ENCODE measurements at places on chromosomes 3 and 15. TPM values are rescaled to one million over a fixed set of nuclear protein-coding genes. Genes with fewer than 3 reads are reported as not detected.

GRCh38 chr3:139668332-139668731 lies 9.4 kb downstream of the NMNAT3 start:
- no peak for DNase-seq

Gene CCR5
- 0.89 TPM for total RNA-seq

Gene PPP4R2
- 73.7 TPM for total RNA-seq

DNA sequence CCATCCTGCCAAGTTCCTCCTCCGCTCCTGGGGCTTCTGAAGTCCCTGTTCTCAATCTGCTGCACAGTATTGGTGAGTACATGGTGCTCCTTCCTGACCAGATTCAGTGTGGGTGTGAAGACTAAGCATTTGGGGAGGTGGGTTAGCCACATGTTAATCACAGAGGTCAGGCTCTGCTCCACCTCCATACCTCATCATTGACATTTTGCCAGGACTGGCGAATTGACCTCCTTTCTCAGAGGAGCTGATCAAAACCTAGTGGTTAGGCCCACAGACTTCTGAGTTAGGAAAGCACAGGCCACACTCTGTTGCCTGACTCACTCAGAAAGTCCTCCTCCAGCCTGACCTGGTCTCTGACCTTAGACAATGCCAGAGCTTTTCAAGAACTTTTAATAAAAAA lies 8.4 kb upstream of the RPS17 start:
- no peak for DNase-seq

Gene MME
- 3.5 TPM for total RNA-seq

Gene HYAL1
- total RNA-seq = 33.7 TPM

DNA sequence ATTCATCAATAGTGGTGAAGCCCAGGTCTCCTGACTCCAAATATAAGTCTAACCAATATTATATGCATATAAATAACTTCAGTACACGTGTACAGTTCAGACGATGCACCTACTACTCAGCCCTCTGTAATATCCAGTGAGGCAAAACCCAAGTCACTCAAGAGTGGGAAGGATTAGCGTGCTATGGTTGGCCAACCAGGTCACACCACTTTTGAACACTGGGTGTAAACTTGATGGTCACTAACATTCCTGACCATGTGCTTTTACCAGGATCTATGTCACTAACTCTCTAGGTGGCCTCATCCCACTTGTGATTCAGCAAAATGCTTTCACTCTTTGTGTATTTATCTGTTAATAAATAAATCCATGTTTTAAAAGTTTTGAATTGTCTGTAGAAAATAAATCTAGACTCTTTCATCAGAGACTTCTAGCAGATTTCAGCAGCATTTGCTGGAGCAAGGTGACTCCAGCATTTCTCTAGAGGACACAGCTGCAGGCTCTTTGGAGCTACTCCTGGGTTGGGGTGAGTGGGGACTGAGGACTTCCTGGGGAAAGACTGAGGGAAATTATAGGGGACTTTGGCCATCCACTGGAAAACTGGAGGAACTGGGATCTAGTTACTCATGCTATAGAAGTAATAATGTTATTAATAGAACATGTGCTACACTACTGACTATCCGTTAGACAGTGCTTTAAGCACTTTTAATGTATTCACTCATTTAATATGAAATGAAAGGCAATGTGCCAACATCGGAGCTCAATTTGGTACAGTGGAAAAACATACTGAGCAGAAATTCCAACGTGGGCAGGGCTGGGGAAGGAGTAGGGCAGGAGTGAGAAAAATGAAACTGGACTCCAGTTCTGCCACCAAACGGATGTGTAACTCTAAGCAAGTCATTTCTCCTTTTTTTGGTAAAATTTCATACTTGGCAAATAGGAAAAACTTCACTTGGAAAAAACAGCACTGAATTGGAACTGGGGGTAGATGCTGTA lies 97.9 kb downstream of the RORA start:
- DNase-seq = no peak

GRCh38 chr3:57659806-57660439 lies 33.0 kb downstream of the DENND6A start:
- no peak for DNase-seq

Gene PARP15
- 0.94 TPM for total RNA-seq

GRCh38 chr15:70186152-70186551 lies 88.4 kb upstream of the TLE3 start:
- DNase-seq = no peak

Gene RBP2
- total RNA-seq = not detected

- DNase-seq = no peak
Measured at GRCh38 chr3:127817406-127817841, 4.9 kb downstream of the MGLL start.

DNA sequence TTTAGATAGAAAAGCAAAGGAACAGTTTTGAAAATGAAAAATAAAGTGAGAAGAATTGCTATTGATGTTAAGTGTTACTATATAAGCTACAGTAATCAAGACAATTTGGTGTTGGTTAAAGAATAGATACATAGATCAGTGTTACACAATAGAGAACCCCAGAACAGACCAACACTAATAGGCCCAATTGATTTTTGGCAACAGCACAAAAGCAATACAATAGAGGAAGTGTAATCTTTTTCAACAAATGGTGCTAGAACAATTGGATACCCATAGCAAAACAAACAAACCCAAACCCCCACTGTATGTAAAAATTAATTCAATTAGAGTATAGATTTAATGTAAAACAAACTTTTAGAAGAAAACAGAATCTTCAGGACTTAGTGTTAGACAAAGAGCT lies 61.8 kb downstream of the ATP11B start:
- DNase-seq = no peak

Gene IQCF5
- not detected for total RNA-seq

GRCh38 chr3:127255516-127255915 lies 32.3 kb downstream of the PRR20G start:
- DNase-seq = no peak

DNA sequence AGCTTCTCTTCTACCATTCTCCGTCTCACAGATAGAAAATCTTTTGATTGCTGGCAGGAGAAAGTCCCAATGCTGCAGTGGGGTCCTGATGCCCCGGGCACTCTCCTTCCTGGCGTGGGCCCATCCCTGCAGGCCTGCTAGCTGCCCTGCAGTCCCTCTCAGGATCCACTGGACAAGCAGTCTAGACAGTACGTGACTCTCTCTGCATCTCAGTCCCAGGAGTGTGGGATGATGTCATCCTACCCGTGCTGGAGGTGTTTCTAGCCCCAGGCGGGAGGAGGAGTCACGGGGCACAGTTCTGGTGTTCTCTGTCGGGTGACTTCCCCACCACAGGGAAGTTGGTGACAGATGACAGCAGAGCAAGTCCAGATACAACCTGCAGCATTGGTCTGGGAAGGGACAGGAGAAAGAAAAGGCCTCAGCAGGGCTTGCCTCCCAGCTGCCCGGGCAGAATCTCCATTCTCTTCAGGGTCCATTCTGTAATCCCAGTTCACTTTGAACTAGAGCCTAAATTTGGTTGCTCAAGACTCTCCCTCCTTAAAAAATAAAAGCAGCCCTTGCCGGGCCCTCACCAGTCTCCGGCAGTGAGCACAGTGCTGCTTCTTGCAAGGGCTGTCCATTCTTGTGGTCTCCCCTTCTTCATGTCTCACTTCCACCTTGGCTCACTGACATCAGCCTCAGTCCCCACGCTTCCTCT lies 30.6 kb downstream of the SLC28A1 start:
- peak; percentile 89 for DNase-seq

Gene RARB
- total RNA-seq = 17.0 TPM

Gene KBTBD8
- total RNA-seq = 7.1 TPM

Gene SCAANT1
- not detected for total RNA-seq

Gene PDE8A
- 17.1 TPM for total RNA-seq

Gene SLC28A1
- 0.42 TPM for total RNA-seq

Gene MOBP
- 0.32 TPM for total RNA-seq

DNA sequence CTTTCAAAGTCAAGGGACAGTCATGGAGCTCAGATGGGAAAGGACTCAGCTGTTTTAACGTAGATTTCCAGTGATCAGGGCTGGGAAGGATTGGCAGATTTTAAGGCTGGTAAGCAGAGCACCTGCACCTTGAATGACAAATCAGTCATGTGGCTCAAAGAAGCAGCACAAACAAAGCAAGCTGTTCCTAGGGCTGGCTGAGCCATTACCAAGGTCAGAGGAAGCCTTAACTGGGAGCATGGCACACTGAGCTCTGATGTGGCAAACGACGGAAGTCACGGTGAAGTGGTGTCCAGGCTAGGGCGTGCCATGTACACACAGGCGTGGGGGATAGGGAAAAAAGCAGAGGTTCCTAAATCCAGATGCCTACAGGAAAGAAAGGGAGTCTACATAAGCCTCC lies 84.6 kb upstream of the PFN2 start:
- no peak for DNase-seq

Gene CA12
- 0.33 TPM for total RNA-seq

DNA sequence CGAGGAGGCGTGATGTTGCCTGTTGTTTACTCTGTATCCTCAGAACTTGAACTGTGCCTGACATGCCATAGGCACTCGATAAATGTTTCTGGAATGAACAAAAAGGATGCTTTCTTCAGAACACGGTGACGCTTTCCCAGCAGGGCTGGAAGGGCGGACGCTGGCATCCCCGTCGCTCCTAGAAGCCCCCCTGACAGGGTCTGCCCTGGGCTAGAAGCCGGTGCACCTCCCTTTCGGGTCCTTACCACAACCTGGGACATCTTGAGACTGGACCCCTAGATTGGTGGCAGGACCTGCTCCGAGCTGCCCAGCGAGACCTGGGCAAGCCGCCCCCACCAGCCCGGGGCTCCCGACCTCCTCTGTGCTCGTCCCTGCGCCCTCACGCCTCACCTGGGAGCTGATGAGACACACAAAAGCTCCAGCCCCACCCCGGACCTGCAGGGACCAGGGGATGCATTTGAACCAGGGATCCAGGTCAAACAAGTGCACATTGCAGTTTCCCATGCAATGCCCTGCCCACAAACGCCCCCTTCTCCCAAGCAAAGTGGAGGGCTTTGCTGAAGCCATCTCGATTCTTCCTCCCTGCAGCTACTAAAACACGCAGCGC lies 131.2 kb upstream of the MEF2A start:
- DNase-seq = peak; percentile 13

Gene BFSP2
- not detected for total RNA-seq

DNA sequence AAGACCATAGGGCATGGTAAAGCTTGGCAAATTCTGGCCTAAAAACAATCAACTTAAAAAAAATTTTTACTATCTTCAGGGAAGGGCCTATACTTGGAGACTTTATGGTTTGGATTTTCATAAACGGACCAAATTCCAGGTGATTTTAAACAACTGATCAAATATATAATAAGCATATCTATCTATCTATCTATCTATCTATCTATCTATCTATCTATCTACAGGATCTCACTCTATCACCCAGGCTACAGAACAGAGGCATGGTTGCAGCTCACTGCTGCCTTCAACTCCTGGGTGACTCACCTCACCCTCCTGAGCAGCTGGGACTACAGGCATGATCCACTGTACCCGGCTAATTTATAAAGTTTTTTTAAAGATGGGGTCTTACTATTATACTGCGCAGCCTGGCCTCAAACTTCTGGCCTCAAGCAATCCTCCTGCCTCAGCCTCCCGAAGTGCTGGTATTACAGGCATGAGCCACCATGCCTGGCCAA lies 6.7 kb downstream of the SPPL2A start:
- DNase-seq = no peak

Gene NPAP1
- total RNA-seq = 0.06 TPM

DNA sequence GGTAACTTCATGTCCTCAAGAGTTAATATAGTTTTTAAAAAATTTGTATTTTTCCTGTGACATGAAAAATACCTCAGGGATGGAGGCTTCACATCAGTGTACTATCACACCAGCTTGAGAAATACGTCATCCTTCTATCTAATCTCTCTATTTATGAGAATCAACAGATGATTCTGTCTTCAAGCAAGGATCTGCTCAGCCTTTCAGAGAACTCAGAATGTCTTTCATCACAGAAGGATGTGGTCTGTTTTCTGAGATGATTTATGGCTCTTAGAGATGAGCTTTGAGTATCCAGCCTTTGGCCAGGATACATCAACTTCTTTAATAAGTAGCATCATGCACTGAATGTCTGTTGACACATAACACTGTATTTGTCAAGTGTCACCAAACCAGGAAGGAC lies 193.9 kb downstream of the DTWD1 start:
- no peak for DNase-seq

Gene CAMK1
- 21.6 TPM for total RNA-seq

Gene FBXO40
- total RNA-seq = 258 TPM

Gene ANKRD63
- 5.0 TPM for total RNA-seq

- DNase-seq = no peak
Measured at GRCh38 chr15:56732135-56732885, 999 bp downstream of the ZNF280D start.

DNA sequence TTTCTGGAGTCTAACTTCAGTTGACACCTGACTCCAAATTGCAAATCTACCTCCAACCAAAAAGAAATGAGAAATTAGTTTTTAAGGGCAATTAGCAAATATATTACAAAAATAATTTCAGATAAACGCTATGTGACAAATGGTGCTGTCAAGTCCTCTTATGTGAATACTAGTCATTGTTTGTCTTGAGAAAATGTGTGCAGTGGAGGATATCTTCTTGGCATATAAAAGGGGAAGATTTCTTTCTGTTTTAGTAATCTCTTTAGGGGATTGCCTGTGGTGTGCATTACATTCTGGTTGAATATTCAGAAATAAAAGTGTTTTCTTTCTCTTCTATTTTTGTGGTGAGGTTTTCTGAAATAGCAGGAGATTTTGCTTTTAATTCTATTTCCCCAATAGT lies 3.0 kb upstream of the GCSAM start:
- no peak for DNase-seq

Gene TF
- 2.1 TPM for total RNA-seq

Gene TLR9
- 0.24 TPM for total RNA-seq

DNA sequence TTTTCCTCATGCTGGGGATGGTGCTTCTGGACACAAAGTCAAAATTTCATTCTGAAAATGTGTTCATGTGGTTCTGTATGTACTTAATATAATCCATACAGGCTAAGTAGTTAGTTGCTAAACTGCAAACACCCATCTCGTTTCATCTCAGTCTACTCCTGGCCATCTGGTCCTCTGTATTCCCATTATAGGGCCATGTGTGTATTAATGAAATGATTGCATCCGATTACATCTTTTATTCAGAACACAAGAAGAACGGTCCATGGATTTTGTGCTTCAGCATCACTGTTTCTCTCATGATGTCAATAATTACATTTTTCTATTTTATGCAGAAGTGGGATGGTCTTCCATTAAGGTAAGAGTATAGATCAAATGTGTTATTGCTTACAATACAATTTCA lies 6.1 kb upstream of the GJD2 start:
- no peak for DNase-seq

DNA sequence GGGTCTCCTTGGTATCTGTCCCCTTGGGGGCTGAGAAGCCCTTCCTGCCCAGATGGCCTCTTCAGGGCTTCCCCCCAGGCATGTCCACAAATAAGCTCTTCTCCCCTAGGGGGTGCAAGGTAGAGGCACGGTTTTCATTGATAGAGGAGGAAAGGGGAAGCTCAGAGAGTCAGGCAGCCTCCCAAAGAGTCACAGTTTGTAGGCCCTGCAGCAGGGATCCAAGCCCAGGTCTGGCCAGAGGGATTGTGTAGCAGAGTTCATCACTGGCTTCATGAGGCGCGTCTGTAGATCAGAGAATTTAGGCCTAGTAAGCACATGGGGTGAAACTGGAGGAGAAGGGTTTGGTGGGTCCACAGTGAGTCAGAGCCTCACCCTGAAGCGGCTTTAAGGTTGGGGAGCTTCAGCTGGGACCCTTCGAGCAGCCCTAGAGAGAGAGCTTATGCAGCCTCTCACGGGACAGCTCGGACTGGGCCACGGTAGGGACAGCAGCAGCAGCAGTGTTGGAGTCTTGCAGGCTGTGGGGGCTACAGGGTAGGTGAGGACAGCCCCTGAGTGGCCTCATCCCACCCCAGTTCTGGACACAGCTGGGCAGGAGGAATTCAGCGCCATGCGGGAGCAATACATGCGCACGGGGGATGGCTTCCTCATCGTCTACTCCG lies 37.5 kb upstream of the ESYT3 start:
- no peak for DNase-seq

Data from right cardiac atrium (tissue), 5 donors.